ENCODE measurements at places on chromosomes 2 and 18. TPM values are rescaled to one million over a fixed set of nuclear protein-coding genes. Genes with fewer than 3 reads are reported as not detected.
A peak's percentile ranks its signal among the peaks of the same experiment; 100 is the strongest.

Gene CROCC2
- total RNA-seq: 4.5 TPM

DNA sequence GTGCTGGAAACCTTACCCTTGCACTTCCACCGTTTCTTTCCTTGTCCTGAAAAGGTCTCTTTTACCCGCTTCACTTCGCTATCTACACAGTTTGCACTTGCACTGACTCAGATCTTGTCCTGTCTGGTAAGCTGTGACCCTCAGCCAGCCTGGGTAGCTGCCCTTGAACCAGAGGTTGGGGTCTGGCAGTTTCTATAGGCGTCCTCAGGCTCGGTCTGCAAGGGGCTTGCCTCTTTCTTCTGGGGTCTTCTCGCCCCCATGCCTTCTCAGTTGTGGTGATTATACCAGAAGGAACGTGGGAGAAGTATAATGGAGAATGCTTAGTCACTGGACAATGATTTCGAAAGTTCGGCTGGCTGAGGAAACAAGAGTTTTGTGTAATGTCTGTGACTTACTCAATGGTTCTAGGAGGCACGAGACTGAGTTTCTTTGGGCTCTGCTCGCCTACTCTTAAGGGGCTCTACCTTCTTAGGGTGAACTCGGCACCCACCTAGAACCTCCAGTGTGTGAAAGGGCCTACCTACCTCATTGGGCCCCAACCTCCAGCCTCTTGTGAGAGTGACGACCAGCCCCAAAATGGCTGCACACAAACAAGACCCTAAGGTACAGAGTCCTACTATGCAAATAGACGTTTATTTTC is 6.9 kb upstream of the STAT1 start:
- no peak for DNase-seq
- no peaks in the 10 kb centered on the region for H3K36me3 ChIP-seq
- H3K27me3 ChIP-seq: no peaks in the 10 kb centered on the region
- peaks cover 9% of the 10 kb centered on the region for H3K4me1 ChIP-seq
- H3K27ac ChIP-seq: peak overlapping the region; percentile 94

DNA sequence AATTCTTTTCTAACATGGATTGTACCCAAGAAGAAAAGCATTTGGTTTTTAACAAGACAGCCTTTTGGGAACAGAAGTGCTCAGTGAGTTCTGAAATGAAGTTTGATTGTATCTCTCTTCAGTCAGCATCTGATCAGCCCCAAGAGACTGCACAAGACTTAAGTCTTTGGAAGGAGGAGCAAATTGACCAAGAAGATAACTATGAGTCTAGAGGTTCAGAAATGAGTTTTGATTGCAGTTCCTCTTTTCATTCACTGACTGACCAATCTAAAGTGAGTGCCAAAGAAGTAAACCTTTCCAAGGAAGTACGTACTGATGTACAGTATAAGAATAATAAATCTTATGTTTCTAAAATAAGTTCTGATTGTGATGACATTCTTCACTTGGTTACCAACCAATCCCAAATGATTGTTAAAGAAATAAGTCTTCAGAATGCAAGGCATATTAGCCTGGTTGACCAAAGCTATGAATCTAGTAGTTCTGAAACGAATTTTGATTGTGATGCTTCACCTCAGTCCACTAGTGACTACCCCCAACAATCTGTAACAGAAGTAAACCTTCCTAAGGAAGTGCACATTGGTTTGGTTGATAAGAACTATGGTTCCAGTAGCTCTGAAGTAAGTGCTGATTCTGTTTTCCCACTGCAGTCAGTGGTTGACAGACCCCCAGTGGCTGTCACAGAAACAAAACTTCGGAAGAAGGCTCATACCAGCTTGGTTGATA is 31.2 kb downstream of the ZDBF2 start:
- no peak for DNase-seq
- H3K36me3 ChIP-seq: no peaks in the 10 kb centered on the region
- no peak overlapping the region for H3K4me3 ChIP-seq
- no peak overlapping the region for H3K27ac ChIP-seq
- H3K4me1 ChIP-seq: no peaks in the 10 kb centered on the region

- DNase-seq: no peak
- no peaks in the 10 kb centered on the region for H3K4me1 ChIP-seq
- H3K27me3 ChIP-seq: no peaks in the 10 kb centered on the region
- H3K4me3 ChIP-seq: no peak overlapping the region
- no peaks in the 10 kb centered on the region for H3K36me3 ChIP-seq
Measured at GRCh38 chr2:57448816-57449215, 597.8 kb upstream of the VRK2 start.

DNA sequence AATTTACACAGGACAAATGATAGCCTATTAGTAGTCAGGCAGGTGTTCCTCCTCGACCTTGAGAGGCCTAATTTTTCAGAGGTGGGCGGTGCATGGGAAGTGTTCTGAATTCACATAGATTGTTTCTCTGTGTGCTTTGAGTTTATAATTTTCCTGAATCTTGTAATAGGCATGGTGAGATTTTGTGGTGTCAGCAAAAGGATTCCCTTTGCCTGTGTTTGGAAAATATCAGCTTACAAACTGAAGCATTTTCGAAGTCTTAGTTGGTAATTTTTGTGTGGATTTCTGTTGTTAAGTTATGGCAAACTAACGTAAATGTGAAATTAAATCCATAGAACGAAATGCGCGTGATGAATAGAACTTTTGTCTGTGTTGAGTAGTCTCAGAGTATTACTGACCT is 194.0 kb upstream of the RBMS1 start:
- H3K27me3 ChIP-seq: no peaks in the 10 kb centered on the region
- H3K27ac ChIP-seq: no peak overlapping the region
- H3K4me1 ChIP-seq: no peaks in the 10 kb centered on the region
- no peaks in the 10 kb centered on the region for H3K36me3 ChIP-seq
- DNase-seq: no peak
- no peak overlapping the region for H3K4me3 ChIP-seq
